Neural crest cell (in vitro differentiated cells): ENCODE measurements at places on chromosomes 6 and 20. TPM values are rescaled to one million over a fixed set of nuclear protein-coding genes. Genes with fewer than 3 reads are reported as not detected.

GRCh38 chr20:37270576-37271420 is 9.2 kb upstream of the GHRH start:
- no peak for DNase-seq

- no peak for DNase-seq
These were observed 33.1 kb upstream of the RNF8 start for GRCh38 chr6:37320646-37321045.

DNA sequence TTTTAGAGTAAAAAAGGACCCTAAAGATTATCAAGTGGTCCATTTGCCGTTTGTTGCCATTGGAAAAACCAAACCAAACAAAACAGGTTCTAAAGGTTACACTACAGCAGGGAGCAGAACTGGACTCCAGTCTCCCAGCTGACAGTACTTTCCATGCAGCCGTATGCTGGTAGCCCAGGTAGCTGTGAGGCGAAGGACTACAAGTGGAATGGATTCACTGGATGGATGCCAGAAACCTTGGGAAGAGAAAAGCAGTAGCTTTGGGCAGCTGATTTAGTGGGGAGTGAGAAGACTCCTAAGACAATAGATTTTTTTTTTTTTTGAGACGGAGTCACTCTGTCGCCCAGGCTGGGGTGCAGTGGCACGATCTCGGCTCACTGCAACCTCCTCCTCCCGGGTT is 88.3 kb downstream of the SASH1 start:
- DNase-seq = no peak

GRCh38 chr20:2244993-2245392 is 50.8 kb upstream of the TGM3 start:
- no peak for DNase-seq

GRCh38 chr20:46214824-46215488 is 93.3 kb downstream of the CDH22 start:
- DNase-seq = no peak

- DNase-seq = no peak
These were observed 52.9 kb upstream of the SIRPA start for GRCh38 chr20:1842281-1842680.

THEMIS gene
- total RNA-seq = not detected in 2 replicates
